ENCODE measurements at places on chromosomes 13 and 19. TPM values are rescaled to one million over a fixed set of nuclear protein-coding genes. Genes with fewer than 3 reads are reported as not detected.

GRCh38 chr13:85441364-85441763 is 357.9 kb downstream of the SLITRK6 start:
- no peak for DNase-seq

- DNase-seq, result peak; percentile 70
Measured at GRCh38 chr13:30169442-30169841, 137.9 kb downstream of the KATNAL1 start.

DNA sequence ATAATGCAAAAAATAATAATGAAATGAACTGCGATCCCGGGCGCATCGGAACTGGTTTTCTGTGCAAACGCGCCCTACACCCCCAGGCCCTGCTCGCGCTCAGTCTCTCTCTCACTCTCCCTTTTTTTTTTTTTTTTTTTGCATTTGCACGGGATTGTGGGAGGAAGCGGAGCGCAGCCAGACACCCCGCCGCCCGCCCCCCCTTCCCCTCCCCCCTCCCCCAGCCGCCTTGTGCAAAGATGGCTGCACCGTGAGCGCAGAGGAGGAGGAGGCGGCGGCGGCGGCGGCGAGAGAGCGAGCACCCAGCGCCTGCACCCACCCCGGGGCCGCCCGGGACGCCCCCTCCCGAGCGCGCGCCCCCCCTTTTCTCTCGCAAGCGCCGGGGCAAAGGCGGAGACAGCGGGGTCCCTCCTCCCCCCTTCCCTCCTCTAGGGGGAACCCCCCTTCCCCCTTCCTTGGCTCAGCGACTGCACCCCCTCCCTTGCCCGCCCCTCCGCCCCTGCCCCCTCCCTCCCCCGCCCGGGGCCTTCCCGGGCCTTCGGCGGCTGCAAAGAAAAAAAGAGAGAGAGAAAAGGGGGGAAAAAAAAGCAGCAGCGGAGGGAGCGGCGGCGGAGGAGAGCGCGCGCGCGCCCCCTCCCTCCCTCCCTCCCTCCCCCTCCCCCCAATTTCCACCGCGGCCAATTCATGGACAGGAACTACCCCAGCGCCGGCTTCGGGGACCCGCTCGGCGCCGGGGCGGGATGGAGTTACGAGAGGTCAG is at the start of gene PRR12:
Gene PRR12, plus strand, starts transcription at position 212 of the 760 bp plus-strand sequence. Its CDS starts 473 bp downstream, at position 685.
- peak; percentile 47 for DNase-seq

DNA sequence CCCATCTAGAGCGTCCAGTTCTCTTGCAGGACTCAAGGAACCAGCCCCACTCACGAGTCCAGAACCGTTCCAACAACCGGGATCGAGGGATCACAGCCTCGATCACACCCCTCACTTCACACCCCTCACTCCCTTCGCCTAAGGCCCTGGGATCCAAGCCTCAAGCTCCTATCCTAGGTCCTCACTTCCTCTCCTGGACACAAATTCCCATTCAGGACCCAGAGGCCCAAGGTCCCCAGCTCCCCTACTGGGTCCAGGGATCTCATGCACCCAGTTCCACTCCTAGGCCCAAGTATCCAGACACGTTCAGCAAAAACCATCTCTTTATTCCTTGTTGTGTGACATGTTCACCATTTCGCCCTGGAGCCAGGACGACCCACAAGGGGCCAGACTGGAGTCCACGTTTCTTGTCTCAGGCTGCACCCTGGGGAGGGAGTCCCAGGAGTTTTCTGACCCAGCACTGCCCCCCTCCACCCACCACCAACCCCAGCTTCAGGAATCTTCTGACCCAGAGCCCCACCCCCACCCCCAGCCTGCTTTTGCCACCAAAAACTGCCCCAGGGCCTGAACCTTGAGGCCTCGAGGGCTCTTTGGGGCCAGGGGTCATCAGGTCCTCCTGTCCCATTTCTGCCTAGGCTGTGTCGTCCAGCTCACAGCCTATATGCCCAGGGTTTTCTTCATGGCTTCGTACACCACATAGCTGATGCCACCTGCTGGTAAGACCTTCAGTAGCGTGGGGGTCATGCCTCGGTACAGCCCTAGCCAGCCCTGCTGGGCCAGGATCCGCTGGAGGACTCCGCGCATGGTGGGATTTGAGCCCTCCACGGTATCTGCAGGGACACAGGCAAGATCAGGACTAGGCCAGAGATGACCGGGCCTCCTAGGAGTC is 1.4 kb upstream of the KHSRP start:
- DNase-seq, result no peak

Gene EXOC3L2
- total RNA-seq, result not detected

GRCh38 chr19:41325947-41326706 is 16.2 kb downstream of the CCDC97 start:
- DNase-seq, result peak; percentile 69

GRCh38 chr19:36151144-36152018 is 866 bp downstream of the COX7A1 start:
- DNase-seq, result no peak

DNA sequence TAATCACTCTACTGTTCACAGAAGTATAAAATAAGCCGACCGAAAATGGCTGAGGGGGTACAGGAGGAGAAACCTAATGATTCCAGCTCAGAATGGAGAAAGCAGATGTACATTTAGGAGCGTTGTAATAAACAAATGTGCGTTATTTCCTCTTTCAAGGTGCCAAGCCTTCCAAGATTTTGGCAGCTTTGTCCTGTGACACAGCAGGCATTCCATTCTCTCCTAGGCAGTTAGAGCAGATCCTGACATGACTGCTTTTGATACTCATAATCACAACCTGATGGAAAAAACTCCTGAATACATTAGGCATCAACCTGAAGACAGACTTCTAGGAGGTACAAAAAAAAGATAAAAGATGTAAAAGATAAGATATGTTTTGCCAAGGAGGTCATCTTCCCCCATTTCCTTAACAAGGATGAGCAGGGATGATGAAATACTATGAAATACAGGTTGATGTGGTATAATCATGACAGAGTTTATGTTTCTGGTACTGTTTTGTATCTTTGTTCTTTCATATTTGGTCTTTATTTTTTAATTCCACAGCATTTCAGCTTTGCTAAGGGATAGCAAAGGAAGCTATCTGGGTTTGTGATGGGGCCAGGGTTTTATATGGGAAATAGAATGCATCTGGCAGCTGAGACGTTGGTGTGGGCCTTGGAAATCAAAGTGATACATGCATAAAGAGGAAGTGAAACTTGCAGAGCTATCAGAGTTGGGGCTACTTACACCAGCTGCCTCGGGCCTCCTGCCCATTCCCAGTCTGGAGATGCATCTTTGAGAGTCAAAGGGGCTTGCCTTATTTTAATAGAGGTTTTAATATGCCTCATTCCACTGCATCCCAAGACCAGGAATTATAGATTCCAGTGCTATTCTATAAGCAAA is 222.5 kb downstream of the OXGR1 start:
- no peak for DNase-seq

- peak; percentile 32 for DNase-seq
Measured at GRCh38 chr13:27997904-27998522, 9.5 kb upstream of the URAD start.

Gene DACH1
- 0.05 TPM for total RNA-seq

DNA sequence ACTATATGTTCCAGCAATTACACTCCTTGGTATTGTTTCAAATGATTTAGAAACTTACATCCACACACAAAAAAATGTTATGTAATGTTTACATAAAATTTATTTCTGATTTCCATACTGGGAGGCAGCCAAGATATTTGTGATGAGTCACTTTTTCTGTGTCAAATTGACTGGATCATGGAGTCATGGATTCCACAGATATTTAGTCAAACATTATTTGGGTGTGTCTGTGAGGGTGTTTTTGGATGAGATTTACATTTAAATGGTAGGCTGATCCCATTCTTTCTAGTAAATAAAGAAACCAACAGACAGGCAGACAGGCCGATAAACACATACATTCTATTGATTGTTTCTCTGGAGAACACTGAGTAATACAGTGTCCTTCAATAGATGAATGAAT is 562.8 kb downstream of the SLITRK6 start:
- DNase-seq, result no peak

DNA sequence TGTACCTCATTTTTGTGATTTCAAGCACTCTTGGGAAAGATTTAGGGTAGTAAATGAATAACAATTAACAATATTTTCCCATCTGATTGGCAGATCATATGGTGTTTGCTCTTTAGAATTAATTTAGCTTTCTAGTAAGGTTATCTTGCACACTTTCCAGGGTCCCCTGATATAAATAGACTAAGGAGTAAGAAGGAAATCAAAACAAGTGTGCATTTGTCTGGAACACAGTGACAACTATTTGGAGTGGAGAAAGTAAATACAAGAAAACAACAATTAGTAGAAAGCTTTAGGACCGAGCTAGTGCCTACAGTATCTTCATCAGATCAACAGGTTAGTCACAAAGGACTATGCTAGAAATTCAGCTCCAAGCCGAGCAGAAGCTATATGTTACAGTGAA is 429.5 kb downstream of the COG6 start:
- DNase-seq, result no peak

- DNase-seq, result no peak
Measured at GRCh38 chr13:27208514-27208913, 36.9 kb upstream of the USP12 start.

Gene TBXA2R
- not detected for total RNA-seq

Gene ADGRL1
- total RNA-seq, result 0.87 TPM

DNA sequence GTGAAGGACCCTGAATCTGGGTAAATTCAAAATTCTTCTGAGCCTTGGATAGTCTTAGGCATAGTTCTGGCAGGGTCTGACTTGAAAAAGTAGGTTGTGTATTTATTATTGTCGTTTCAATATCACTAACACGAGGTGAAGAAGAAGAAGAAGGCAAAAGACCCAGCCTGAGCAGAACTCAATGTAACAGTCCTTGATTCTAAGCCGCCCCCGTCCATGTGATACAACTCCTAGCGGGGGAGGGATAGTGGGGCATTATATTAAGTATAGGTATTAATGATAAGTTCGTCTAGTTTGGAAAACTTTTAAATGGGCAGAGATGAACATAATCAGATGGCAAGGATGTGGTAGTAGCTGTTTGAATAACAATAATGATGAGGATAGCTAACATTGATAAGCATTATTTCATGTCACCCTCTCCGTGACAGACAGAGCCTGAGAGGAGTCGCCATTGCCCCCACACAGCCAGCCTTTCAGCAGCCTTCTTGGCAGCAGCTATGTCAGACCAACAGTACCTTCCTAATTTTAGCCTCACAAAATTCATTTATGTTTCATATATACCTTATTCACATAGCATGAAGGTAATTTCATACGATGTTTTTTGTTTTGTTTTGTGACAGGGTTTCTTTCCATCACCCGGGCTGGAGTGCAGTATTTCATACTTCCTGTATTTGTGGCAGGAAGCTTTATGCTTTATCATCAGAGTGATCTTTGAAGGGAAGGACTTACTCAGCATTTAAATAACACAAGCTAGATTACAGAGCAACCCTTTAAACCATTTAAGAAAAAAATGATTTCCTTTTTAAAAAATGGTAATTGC is 64.4 kb upstream of the NPAS1 start:
- DNase-seq, result no peak

DNA sequence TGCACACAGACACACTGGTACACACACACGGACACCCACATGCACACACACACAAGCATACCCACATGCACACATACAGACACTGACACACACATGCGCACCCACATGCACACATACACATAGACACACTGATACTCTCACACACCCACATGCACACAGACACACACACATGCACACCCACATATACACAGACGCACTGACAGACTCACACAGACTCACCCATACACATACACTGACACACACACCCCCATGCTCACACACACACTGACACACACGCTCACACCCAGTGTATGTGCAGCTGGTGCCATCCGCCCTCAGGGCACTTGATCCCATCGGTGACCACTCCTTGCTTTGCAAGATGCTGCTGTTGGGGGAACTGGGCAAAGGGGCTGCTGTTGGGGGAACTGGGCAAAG is 9.7 kb upstream of the RASA3 start:
- no peak for DNase-seq

GRCh38 chr19:42512743-42513304 is 15.5 kb downstream of the CEACAM1 start:
- DNase-seq, result no peak

Gene OR10H1
- total RNA-seq, result 1.7 TPM

- peak; percentile 61 for DNase-seq
Measured at GRCh38 chr19:2027361-2027760, 11.8 kb upstream of the BTBD2 start.

Gene ZNF865
- total RNA-seq, result 1.0 TPM

DNA sequence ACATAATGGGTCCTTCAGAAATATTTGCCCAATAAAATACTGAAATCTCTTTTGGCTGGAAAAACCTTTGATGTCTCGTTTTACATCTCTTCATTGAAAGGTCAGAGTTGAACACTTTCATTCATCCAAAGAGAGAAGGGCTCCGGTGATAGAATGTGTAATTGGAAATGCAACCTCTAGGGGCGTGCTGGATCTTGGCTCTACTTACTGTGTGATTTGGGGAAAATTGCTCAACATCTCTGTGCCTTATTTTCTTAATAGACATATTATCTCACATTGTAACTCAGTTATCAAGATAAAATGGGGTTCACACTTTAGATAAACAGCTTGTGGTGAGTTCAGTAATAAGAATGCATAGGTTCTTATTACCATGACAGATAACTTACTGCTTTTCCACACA is 1444.1 kb downstream of the SLITRK5 start:
- DNase-seq, result no peak

DNA sequence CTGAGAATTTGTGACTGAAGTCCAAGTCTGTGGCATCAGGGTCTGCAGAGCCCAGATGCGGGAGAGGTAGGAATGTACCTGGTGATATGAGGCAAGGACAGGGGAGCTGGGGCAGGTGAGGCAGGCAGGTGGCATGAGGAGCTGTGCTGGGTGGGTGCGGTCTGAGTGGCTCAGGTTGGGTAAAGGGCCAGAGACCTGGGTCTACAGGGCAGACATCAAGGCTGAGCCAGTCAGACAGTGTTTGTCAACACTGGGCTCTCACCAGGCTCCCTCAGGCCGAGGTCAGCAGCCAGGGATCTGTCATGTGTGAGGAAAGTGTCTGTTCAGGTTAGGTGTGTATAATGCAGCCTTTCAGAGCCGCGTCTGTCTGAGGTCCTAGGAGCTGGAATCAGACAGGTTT is 18.6 kb downstream of the GPI start:
- no peak for DNase-seq

DNA sequence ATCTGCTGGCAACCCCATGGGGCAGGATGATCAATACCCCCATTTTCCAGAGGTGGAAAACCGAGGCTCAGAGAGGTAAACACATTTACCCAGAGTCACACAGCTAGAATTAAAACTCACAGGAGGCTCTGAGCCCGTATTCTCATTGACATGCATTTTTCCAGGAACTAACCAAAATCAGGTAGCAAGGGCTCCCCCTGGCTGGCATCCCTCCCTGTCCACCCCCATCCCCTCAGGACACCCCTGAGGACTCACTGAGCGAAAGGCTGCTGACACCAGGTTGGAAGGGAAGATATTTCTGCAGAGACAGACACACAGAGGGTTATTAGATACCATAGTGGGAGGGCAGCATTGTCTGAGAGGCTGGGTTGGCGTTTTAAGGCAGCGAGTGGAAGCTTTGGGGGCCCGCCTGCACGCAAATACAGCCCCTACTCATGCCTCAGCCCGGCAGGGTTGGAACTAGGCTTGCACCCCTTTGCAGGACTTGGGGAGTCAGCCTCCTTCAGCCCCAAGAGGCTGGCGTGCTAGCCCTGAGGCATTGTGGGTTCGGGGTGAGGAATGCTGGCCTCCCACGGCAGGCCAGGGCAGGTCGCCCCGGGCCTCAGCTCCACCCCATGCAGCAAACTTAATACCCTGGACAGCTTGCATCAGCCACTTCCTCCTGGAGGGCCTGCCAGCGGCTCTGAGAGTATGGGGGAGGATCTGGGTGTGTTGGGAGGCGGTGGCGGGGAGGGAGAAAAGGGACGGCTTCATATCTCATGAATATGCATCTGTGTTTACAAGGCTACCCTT is 3.9 kb downstream of the SLC1A5 start:
- peak; percentile 87 for DNase-seq
